Hippocampal formation (tissue), 2 donors: ENCODE measurements at places on chromosomes 3 and 15.

- no peak for DNase-seq
These were observed 331.5 kb upstream of the CFAP20DC start for GRCh38 chr3:59381282-59381681.

GRCh38 chr15:67059127-67059553 lies 6.3 kb upstream of the SMAD3 start:
- DNase-seq = no peak

- DNase-seq = peak; percentile 88
These were observed 33.8 kb downstream of the SLCO3A1 start for GRCh38 chr15:91887321-91887720.

DNA sequence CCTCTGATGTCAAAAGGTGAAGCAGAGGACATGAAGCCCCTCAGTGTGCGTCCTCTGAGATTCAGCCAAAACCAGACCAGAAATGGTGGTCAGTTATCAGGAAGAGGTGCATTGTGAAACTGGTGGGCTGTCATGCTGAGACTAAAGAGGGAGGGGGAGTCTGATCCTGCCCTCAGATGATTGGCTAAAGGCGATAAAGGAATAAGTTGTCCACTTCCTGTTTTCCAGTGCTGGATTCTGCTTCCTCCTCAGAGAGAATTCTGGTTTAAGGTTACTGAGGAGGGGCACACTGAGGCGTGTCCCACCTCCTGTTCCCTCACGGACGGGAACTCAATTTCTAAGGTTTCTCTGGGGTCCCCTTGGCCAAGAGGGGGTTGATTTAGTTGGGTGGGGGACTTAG lies 97.0 kb upstream of the UBE3A start:
- no peak for DNase-seq

DNA sequence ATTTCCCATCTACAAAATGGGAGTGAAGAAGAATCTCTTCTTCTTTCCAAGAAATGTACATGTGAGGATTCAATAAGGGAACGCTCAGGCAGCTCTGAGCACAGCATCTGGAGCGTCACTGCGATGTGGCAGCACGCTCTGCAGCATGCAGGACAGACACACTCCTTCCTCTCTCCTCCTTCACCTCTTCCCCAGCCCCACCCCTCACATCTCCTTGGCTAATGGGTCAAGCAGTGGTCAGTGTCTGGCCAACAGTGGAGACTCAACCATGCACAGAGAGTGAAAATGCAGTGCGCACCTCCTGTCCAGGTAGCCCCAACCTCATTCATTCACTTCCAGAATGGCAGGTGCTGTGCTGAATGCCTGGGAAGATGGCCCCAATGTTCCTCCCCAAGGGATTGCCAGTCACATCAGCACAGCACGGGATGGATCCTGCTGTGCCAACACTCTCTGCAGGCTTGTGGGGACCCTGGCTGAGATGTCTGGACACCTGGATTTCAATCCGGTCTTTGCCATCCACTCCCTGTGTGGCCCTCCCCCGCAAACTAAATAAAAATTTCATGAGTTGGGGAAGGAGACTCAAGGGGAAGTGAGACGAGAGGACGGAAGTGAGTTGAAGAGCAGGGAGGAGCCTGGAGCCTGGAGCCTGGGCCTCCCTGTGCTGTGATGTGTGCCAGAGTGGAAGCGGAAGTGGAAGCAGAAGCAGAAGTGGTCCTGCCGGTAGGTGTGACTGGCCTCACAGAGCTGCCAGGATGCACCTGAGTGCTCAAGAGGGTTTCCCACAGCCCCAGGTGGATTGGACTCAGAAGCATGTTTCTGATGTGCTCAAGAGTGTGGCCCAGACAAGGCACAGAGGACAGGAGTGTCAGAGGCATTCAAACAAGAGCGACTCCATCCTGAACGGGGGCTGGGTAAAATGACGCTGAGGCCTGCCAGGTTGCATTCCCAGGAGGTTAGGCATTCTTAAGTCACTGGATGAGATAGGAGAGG lies 163.9 kb downstream of the SMAD6 start:
- peak; percentile 17 for DNase-seq

- DNase-seq = no peak
These were observed 11.7 kb upstream of the ARL14 start for GRCh38 chr3:160665231-160665630.

DNA sequence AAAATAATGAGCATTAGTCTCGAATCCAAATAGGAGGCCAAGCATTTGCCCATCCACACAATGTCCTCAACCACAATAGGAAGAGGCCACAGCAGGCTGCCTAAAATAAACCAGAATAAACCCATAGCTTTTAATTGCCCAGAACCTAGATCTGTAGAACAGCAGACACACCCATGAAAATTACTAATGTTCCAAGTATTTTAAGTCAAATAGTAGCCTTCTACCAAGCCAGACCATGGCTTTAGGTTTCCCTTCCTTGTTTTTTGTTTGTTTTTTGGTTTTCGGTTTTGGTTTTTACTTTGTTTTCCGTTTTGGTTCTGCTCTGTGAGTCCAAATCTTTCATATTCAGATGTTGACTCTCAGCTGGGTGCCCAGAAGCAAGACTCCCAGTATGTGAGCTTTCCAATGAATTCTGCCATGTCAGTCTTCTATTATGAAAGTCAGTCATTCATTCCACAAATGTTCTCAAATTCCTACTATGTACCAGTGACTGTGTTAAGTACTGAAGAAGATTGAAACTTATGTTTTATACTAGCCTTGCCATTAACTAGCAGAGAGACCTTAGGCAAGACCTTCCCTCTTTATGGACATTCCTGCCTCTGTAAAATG lies 57.8 kb upstream of the BOC start:
- no peak for DNase-seq

- no peak for DNase-seq
These were observed 8.5 kb downstream of the KLHL18 start for GRCh38 chr3:47291158-47291753.

DNA sequence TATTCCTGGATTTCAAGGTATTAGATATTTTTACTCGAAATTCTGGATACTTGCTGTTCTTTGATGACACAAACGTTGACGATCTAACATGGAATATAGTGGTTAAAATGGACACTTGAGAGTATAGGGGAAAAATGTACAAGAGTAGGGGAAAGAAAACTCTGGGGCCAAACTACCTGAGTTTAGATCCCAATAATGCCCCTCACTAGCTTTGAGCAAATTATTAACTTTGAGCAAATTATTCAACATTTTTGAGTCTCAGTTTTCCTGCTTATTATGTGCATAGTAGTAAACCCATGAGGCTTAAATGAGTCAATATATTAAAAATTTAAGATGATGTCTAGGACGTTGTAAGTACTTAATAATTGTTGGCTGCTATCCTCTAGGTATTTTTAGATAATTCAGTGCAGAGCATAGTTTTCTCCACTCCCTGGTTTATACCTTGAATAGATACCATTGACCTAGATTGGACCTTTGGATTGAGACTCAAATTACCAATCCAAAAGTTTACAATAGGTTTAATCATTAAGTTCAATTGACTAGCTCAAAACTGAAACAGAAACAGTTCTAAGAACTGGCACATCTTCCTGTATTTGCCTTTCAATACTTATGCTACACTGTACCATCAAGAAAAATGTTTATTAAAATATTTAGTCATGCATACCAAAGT lies 4.5 kb downstream of the ADGRG7 start:
- no peak for DNase-seq

DNA sequence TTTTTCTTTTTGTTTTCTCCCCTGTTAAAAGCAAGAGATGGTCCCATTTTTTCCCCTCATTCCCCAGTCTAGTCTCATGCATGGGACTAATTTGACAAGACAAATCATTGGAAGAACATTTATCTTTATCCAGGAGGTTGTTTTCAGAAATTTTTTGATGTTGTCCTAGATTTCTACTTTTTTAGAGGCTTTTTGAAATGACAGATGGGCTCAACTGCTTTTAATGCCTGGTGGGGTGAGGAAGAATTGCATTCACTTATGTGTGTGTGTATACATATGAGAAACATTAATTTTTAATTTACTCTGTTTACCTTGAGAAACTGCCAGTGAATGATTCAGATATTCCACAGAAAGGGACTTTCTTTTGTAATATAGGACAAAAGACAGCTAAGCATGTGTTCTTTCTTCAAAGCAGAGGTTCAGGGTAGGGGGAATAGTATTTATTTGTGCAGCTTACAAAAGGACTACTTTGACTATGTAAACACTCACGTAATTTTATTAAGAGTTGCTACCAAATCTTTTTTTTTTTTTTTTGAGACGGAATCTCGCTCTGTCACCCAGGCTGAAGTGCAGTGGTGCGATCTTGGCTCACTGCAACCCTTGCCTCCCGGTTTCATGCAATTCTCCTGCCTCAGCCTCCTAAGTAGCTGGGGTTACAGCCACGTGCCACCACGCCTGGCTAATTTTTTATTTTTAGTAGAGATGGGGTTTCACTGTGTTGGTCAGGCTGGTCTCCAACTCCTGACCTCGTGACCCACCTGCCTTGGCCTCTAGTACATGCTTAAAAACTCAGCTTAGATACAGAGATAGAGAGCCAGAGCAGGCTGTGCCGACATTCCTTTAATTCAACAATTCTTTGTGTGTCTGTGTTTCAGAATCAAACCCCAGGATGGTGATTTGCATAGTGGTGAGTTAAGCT lies 130.1 kb upstream of the RARB start:
- DNase-seq = no peak

DNA sequence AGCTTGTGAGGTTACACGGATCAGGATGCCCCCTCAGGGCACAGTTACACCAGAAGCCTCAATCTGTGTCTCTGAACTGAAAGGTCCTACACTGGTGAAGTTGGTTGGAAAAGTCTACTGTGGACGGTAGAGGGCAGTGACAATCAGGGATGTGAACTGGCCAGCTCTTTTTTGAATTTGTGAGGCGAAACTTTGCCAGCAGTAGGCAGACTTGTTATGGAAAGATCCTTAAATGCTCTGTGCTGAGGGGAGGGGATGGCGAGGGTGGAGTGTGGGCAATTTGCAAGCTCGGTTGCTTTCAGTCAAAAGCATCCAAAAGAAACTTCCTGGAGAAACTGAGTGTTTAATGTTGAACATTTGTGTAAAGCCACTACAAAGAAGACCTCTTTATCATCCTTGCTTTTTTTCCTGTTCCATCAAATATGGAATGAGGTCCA lies 127.4 kb upstream of the ABHD17C start:
- DNase-seq = peak; percentile 49

DNA sequence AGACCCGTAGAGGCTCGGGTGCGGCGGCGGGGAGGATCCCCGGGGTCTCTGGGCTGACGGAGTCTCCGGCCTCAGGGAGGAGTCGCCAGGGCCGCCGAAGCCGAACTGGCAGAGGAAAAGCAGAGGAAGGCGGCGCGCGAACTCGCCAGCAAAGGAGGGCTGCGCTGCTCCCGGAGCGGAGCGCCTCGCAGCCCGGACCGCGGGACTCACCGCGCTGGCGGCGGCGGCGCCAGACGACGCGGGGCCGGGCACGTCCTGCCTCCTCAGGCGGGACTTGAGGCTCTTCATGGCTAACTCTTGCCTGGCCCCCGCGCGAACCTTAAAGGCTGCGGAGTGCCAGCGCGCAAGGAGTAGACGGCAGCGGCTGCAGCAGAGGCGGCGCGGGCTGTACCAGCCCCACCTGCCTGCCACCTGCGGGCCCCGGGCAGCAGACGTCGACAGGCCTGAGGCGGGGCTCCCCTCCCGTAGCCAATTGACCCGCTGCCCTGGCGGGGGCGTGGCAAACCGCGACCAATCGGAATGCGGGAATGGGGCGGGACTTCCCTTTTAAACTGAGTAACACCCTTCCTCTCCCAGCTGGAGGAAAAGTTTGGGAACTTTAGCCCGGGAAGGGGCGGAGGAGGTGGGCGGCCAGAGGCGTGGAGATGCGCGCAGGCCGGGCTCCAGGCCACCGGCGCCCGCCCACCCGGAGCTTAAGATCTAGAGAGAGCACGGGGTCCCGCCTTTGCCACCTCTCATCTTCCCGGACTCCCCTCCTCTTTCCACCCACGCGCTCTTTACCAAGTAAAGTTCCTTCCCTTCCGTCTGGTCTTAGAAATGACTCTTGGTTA lies at the start of gene UACA:
TSS of gene UACA (minus strand) at position 439 of the 830 bp plus-strand sequence. CDS start at position 288, 151 bp downstream.
- DNase-seq = peak; percentile 95

- no peak for DNase-seq
These were observed 47.3 kb downstream of the CRABP1 start for GRCh38 chr15:78387246-78388037.

- no peak for DNase-seq
These were observed 117.4 kb downstream of the GALK2 start for GRCh38 chr15:49287481-49287880.

GRCh38 chr15:74390647-74391288 lies 23.3 kb upstream of the CYP11A1 start:
- DNase-seq = no peak

- no peak for DNase-seq
These were observed 32.1 kb upstream of the PCSK6 start for GRCh38 chr15:101521591-101521990.
